ENCODE measurements at places on chromosomes 6 and 20. TPM values are rescaled to one million over a fixed set of nuclear protein-coding genes. Genes with fewer than 3 reads are reported as not detected.
A peak's percentile ranks its signal among the peaks of the same experiment; 100 is the strongest.

Gene MACROD2
- 0.94 TPM for total RNA-seq

- DNase-seq = peak; percentile 16
Measured at GRCh38 chr20:59152559-59153354, 10.9 kb upstream of the ZNF831 start.

DNA sequence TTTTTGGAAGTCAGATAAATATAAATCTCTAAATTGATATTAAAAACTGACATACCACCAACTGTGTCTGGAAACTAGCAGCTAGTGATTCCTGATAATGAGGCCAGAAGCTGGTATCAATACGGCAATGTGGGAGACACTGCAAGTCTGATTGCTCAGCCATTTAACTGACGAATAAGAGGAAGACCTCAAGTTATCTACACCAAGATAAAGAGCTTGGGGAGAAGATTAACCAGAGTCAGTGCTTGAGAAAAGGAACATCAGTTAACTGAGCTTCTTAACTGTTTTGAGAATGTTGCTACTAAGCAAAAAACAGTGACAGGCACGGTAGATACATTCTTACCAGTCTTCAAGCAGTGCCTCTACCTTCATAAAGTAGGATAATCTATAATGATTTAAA is 140.4 kb upstream of the TENT5A start:
- no peak for DNase-seq

GRCh38 chr20:2156666-2157624 is 55.3 kb downstream of the STK35 start:
- DNase-seq = no peak

- no peak for DNase-seq
Measured at GRCh38 chr6:42100029-42100901, 42.2 kb downstream of the C6orf132 start.

DNA sequence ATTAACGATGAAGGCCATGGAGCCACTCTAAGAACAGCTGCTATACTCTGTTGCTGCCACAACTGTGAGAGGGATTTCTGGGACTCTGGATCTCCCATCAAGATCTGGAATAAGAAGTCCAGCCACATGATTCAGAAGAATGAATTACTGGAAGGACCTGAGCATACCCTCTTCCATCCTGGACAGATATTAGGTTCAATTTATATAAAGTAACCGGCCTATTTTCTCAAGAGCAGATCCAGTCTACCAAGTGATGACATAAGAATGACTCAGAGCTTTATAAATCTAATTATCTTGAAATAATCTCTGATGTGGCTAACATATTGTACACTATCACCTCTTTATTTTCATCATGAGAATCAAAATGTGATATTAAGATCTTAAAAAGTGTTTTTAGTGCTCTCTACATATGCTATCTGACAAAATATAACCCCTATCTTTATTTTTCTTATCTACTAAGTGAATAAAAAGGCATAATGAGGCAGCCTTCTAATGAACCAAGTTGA is 45.1 kb downstream of the COL9A1 start:
- DNase-seq = no peak

GRCh38 chr20:1130847-1131246 is 12.4 kb downstream of the PSMF1 start:
- DNase-seq = no peak

Gene HLA-DPB1
- total RNA-seq = 22.0 TPM

Gene SUMO4
- total RNA-seq = 0.67 TPM

Gene GSTA2
- total RNA-seq = not detected

Gene TNFRSF6B
- 3.8 TPM for total RNA-seq

Gene KCNK5
- 1.1 TPM for total RNA-seq

GRCh38 chr20:22794200-22794599 is 209.8 kb upstream of the FOXA2 start:
- no peak for DNase-seq

- no peak for DNase-seq
Measured at GRCh38 chr20:62159839-62160238, 16.3 kb downstream of the SS18L1 start.

GRCh38 chr6:130453230-130453629 is 87.4 kb downstream of the TMEM200A start:
- no peak for DNase-seq

DNA sequence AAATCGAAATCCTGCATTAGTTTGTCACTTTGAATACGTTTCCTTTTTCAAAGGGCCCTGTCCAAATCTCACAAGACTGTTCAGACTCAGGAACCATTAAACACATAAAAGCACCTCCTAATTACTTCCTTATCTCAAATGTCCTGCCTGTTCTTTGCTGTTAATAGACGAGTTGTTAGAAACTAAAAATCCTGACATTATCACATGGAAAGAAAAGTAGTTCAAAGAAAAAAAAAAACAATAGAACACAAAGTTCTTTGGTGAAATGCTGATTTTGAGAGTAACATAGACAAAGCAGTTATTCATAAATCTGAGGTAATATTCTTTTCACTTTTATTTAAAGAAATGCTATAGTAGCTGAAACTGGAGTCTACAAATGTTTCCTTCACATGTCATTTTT is 12.1 kb upstream of the TAB2 start:
- DNase-seq = no peak

GRCh38 chr6:30113841-30114240 is 951 bp upstream of the TRIM31 start:
- DNase-seq = no peak

- DNase-seq = no peak
Measured at GRCh38 chr6:44635486-44635885, 248.0 kb downstream of the CDC5L start.

- DNase-seq = no peak
Measured at GRCh38 chr6:69732640-69733039, 64.2 kb downstream of the LMBRD1 start.

DNA sequence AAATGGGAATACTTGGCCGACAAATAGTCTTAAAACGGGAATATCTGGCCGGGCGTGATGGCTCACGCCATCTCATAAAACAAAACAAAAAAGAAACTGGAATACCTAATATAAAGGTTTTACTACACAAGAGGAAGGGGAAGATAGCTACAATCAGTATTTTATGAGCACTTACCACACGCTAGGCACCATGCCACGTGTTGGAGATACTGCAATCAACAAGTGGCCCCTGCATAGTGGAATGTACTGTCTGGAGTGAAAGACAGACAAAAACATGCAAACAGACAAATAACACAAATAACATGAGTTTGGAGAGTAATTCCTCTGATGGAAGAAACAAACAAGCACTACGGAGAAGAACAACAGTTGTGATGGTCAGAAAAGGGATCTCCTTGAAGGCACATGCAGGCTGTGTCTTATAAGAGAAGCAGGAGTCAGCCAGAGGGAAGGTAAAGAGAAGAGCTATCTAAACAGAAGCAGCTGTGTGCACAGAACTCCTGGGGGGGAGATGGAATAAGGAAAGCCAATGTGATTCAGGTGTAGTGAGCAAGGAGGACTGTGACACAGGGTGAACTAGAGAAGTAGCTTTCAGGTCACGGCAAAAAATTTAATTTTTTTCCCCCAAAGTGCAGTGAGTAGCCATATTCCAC is 39.1 kb upstream of the AKIRIN2 start:
- no peak for DNase-seq

DNA sequence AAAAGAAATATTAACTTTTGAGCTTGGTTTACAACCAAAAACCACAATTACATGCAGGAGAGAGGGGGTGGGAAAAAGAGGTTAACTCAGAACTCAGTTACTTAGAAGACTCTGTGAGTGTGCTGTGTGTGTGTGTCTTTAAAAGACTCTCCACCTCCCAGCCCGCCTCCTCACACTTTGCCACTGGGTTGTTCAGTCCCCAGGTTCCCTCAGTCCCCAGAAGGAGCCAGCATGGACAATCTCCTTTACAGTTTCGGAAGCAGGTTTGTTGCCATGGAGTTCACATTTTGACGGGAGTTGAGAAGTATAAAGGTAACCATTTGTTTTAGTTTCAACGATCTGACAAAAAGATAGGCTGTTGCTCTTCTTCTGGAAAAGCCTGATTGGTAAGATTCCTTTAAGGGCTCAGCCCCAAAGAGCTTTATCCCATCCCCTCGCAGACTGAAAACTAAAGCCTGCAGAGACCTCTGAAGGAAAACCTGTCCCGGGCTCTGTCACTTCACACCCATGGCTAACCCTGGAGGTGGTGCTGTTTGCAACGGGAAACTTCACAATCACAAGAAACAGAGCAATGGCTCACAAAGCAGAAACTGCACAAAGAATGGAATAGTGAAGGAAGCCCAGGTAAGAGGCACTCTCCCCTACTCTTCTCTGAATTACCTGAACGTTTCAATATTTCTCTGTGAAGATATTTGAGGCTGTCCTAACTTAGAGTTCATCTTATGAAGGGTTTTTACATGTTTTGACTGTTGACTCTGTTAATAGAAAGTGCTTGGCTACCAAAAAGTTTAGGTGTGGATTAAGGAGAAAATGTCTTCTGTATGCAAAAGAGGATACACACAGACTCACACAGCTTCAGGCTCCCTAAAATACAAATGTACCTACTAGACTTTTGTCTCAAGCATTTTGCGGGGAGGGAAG is at the start of gene SPTLC3:
Gene SPTLC3 (plus strand): TSS at position 212 of the 921 bp plus-strand sequence. CDS start 296 bp downstream, at position 508.
- peak; percentile 73 for DNase-seq

Gene SLC32A1
- not detected for total RNA-seq

- DNase-seq = no peak
Measured at GRCh38 chr20:32583581-32584070, 1.5 kb downstream of the NOL4L start.

DNA sequence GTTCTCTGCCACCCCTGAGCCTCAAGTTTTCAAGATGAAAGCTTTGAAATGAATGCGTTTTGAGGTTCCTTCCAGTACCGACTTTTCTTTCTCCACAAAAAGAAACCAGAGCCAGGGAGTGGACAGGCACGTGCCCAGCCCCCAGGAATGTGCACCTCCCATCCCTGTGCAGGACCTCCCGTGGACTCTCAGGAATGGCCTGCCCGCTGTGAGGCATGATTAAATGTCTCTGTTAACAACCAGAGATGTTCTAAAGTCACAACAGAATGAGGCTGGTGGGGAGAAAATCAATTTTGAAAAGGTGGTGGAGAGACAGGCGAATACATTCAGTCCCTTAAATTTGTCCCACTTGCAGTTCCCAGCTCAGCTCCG is 1.5 kb downstream of the TGM3 start:
- DNase-seq = no peak

Gene EIF6
- 44.3 TPM for total RNA-seq

GRCh38 chr6:37967651-37968050 is 148.1 kb downstream of the ZFAND3 start:
- DNase-seq = no peak

DNA sequence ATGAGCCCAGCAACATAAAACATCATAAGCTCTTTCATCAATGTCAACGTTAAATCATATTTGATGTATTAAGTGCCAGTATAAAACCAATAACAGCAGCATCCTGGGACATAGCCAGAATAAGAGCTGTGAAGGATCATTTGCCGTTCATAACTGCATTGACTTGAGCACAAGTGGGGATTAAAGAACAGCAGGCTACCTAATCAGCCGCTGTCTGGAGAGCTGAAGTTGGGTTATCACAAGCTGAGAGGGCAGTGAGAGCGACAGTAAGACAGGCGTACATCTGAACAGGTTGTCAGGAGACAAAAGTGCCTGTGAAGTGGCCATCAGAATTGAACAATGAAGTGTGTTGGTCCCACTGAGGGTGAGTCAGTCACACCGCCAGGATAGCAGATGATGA is 269.6 kb downstream of the GRIK2 start:
- no peak for DNase-seq

- no peak for DNase-seq
Measured at GRCh38 chr20:42474646-42475045, 715.1 kb downstream of the PTPRT start.

DNA sequence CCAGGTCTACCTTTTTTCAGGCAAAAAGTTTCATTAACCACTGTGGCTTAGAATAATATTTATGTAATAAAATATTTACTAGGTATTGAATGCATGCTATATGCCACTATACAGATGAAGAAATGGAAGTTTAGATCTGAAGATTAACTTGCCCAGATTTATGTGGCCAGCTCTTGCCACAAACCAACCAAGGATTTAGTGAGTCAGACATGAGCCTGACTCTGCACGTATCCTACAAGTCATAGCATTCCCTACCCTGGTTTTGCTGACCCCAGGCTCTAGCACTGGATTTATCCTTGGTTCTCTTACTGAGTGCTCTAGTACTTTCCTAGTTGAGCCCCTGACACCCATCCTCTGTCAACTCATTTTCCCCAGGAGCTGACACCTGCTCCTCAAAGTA is 75.4 kb downstream of the ANKEF1 start:
- DNase-seq = no peak

DNA sequence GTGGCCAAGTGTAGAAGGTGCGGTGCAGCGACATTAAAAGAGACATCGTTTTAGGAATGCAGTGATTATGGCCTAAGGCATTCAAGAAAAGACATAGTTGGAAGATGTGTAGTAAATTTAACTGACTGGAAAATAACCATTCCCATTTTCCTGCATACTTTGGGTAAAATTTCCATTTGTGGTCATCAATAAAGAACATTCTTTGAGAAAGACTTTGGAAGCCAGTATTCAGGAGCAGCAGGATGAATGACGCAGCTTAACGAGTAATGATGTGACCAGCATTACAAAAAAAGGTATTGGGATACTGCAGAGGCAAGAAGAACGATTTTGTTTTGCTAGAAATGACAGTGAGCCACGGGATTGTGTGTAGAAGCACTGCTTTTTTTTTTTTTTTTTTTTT is 7.0 kb upstream of the RWDD1 start:
- DNase-seq = no peak

DNA sequence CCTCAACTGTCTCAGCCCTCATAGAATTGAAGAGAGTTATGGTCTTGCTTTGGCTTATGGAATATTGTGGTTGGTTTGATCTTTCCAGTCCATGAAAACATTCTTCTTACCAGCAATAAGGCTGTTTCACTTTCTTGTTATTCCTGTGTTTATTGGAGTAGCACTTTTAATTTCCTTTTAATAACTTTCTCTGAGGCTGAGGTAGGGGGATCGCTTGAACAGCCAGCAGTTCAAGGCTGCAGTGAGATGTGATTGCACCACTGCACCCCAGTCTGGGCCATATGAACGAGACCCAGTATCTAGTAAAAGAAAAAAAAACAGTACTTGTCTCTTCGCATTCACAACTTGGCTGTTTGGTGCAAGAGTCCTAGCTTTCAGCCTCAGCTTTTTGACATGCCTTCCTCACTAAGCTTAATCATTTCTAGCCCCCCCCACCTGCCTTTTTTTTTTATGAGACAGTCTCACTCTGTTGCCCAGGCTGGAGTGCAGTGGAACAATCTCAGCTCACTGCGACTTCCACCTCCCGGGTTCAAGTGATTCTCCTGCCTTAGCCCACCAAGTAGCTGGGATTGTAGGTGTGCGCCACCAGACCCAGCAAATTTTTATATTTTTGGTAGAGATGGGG is 70.5 kb downstream of the NCOA3 start:
- no peak for DNase-seq

Gene ELOVL5
- 34.9 TPM for total RNA-seq

DNA sequence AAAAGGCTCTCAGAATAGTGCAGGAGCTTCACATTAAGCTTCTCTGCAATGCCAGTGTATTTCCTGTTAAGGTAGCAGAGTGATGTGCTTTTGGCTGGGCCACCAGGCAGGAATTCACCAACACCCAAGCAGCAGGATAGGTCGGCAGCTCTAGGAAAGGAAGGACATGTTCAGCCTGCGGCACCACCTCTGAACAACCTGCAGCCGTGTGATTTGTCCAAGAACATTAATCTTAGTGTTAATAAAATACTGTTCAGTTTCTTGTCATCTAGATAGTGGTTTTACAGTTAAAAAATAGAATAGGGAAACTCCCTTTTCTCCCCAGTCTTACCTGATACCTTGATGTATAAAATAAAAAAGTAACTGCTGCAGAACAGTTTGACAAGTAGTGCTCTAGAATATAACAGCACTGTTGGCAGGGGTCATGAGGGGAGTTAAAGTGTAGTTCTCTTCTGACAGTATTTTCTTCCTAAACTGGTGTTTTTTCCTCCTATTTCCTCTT is 18.8 kb downstream of the ZNF292 start:
- no peak for DNase-seq

Measured in right atrium auricular region (tissue), 2 donors.